ENCODE measurements at places on chromosomes 3 and 15. TPM values are rescaled to one million over a fixed set of nuclear protein-coding genes. Genes with fewer than 3 reads are reported as not detected.
A peak's percentile ranks its signal among the peaks of the same experiment; 100 is the strongest.

GRCh38 chr15:63971427-63971805, 74.9 kb downstream of the DAPK2 start:
- no peak overlapping the region for H3K4me3 ChIP-seq
- H3K27ac ChIP-seq, result no peak overlapping the region
- no peaks in the 10 kb centered on the region for H3K36me3 ChIP-seq
- no peaks in the 10 kb centered on the region for H3K27me3 ChIP-seq

GRCh38 chr3:52533623-52534280, at the start of gene NT5DC2:
NT5DC2 (minus strand) TSS chr3:52533857; CDS start chr3:52533737, 120 bp downstream.
- peaks cover 7% of the 10 kb centered on the region for H3K4me1 ChIP-seq
- peak within 1 kb of the TSS; percentile 97 for H3K4me3 ChIP-seq
- no peaks in the 10 kb centered on the region for H3K27me3 ChIP-seq
- peak within 1 kb of the TSS; percentile 46 for H3K27ac ChIP-seq
- peak; percentile 66 for DNase-seq
- peaks cover 3% of the 10 kb centered on the region for H3K36me3 ChIP-seq

DNA sequence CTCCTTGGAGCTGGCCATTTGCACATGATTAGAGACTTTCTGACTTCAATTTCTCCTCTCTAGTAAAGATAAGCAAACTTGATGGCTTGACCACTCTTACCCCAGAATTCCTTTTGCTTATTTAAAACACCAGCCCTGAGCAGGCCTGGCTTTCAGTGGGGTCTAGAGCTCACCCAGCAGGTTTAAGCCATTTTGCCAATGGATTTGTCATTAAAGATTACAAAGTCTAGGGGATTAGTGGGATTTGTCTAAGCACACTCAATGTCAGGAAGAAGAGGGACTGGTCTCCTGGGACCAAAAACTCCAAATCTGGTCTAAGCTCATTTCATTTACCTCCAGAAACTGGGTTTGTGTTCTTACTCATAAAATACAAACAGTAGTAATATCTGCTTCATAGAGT, 57.3 kb upstream of the SNTN start:
- H3K27me3 ChIP-seq, result no peaks in the 10 kb centered on the region
- H3K36me3 ChIP-seq, result no peaks in the 10 kb centered on the region
- H3K27ac ChIP-seq, result no peak overlapping the region
- H3K4me1 ChIP-seq, result no peaks in the 10 kb centered on the region

DNA sequence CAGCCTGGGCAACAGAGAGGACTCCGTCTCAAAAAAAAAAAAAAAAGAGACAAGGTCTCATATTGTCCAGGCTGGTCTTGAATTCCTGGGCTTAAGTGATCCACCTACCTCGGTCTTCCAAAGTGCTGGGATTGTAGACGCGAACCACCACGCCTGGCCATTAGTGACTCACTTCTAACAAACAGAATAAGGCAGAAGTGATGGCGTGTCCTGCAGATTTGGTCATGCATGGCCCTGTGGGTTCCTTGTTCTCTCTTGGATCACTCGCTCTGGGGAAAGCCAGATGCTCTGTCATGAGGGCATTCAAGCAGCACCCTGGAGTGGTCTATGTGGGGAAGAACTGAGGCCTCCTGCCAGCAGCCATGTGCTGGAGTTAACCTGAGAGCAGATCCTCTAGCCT, 27.4 kb upstream of the TJP1 start:
- H3K4me1 ChIP-seq, result peaks cover 5% of the 10 kb centered on the region
- H3K4me3 ChIP-seq, result no peak overlapping the region
- H3K27ac ChIP-seq, result no peak overlapping the region
- H3K36me3 ChIP-seq, result no peaks in the 10 kb centered on the region

- peaks cover 17% of the 10 kb centered on the region for H3K4me1 ChIP-seq
- no peak overlapping the region for H3K4me3 ChIP-seq
- DNase-seq, result peak; percentile 48
Measured at GRCh38 chr15:78243491-78243941, 9.2 kb upstream of the ACSBG1 start.

GRCh38 chr15:77720655-77721054, 87.9 kb upstream of the LINGO1 start:
- H3K4me1 ChIP-seq, result no peaks in the 10 kb centered on the region
- peak; percentile 40 for DNase-seq
- H3K27me3 ChIP-seq, result peaks cover 8% of the 10 kb centered on the region
- no peaks in the 10 kb centered on the region for H3K36me3 ChIP-seq

GRCh38 chr15:22253676-22254408, 173.5 kb downstream of the OR4M2 start:
- no peak overlapping the region for H3K27ac ChIP-seq
- no peak overlapping the region for H3K4me3 ChIP-seq
- H3K36me3 ChIP-seq, result no peaks in the 10 kb centered on the region

GRCh38 chr15:101114166-101114565, 137.7 kb downstream of the CHSY1 start:
- no peaks in the 10 kb centered on the region for H3K27me3 ChIP-seq
- H3K27ac ChIP-seq, result no peak overlapping the region
- no peaks in the 10 kb centered on the region for H3K36me3 ChIP-seq
- H3K4me1 ChIP-seq, result peaks cover 49% of the 10 kb centered on the region
- no peak overlapping the region for H3K4me3 ChIP-seq

DNA sequence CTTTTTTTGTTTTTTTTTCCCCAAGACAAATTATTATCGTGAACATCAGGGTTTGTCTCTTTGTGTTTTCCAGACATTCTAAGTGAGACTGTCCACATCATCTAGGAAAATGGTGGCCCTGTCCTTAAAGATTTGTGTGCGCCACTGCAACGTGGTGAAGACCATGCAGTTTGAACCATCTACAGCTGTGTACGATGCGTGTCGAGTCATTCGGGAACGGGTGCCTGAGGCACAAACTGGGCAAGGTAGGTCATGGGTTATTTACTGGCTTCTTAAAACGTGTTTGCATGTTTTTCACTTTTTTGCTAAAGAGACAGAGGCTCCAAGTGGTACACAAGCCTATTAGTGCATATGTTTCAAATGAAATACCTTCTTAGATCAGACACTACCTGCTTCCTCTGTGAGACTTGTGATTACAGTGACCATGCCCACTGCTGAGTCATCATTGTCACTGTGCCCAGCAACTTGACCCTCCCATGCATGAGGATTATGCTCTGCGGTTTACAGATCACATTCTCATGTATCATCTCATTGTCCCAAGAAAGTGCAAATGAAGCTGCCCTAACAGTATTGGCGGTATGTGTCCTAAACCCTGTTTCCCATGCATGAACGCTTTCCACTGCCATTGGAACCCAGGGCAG, 395.2 kb upstream of the TPM1 start:
- H3K27ac ChIP-seq, result peak overlapping the region; percentile 44
- no peaks in the 10 kb centered on the region for H3K36me3 ChIP-seq
- no peaks in the 10 kb centered on the region for H3K27me3 ChIP-seq
- peaks cover 43% of the 10 kb centered on the region for H3K4me1 ChIP-seq
- H3K4me3 ChIP-seq, result no peak overlapping the region
- DNase-seq, result peak; percentile 93

- no peak for DNase-seq
- H3K4me1 ChIP-seq, result peaks cover 3% of the 10 kb centered on the region
- H3K4me3 ChIP-seq, result no peak overlapping the region
- H3K27me3 ChIP-seq, result no peaks in the 10 kb centered on the region
Measured at GRCh38 chr15:56963126-56963525, 44.7 kb downstream of the TCF12 start.

- no peak overlapping the region for H3K27ac ChIP-seq
- no peak for DNase-seq
- no peak overlapping the region for H3K4me3 ChIP-seq
- H3K4me1 ChIP-seq, result peaks cover 11% of the 10 kb centered on the region
Measured at GRCh38 chr3:99967796-99968195, 146.5 kb downstream of the FILIP1L start.

GRCh38 chr15:59276225-59277178, 69.9 kb downstream of the LDHAL6B start:
- no peak overlapping the region for H3K4me3 ChIP-seq
- DNase-seq, result no peak
- no peaks in the 10 kb centered on the region for H3K27me3 ChIP-seq
- H3K27ac ChIP-seq, result no peak overlapping the region

DNA sequence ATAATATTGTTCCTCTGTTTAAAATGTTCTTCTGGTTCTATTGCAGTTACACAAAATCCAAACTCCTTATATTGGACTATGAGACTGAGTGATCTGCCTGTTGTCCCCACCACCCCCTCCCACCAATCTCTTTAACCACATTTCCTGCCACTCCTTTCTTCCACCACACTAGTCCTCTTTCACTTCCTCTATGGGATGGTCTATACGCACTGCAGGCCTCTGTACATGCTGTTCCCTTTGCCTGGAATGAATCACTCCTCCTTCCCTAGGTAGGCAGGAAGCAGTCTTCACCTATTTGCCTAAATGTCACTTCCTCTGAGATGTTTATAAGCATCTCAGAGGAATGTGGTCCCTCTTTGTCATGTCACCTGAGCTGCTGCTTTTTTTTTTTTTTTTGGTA, 4.0 kb downstream of the MAP2K1 start:
- peaks cover 19% of the 10 kb centered on the region for H3K36me3 ChIP-seq
- no peak overlapping the region for H3K27ac ChIP-seq
- H3K4me1 ChIP-seq, result 0 out of 2 replicates have a peak, but pooled peaks cover 4% of the 10 kb centered on the region
- H3K27me3 ChIP-seq, result no peaks in the 10 kb centered on the region
- no peak for DNase-seq

DNA sequence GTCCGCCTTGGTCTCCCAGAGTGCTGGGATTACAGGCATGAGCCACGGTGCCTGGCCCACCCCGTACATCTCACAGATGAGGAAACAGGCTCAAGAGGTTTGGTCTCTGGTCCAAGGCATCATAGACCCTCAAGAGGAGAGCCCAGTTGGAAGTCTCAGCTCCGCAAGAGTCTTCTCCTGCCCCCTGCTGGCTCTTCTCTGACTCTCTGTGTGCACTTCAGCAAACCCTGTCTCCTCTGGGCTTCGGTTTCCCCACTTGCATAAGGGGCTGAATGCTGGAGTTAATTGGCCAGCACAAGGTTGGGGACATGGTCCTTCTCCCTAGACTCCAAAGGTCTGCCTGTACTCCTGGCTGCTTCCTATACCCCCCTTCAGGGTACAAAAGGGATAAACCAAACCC, 3.9 kb downstream of the MST1R start:
- H3K4me1 ChIP-seq, result no peaks in the 10 kb centered on the region
- peak; percentile 54 for DNase-seq
- no peak overlapping the region for H3K4me3 ChIP-seq
- no peaks in the 10 kb centered on the region for H3K36me3 ChIP-seq

DNA sequence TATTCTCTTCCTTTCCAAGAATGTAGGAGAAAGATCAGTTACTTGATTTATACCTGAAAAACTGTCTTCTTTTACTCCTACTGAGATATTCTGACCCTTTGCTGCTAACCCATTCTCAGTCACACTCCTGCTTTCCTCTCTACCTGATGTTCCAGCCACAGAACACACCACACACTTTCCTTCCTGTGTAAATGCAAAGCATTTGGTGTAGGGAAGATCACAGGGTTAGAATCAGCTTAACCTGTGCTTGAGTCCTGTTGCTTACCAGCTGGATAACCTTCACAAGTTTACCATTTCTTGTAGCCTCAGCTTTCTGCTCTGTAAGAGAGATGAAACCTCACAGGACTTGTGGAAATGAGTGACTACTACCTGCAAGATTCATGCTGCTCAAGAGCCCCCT, 489.8 kb upstream of the GOLIM4 start:
- H3K27ac ChIP-seq, result no peak overlapping the region
- DNase-seq, result no peak
- H3K27me3 ChIP-seq, result no peaks in the 10 kb centered on the region
- H3K36me3 ChIP-seq, result no peaks in the 10 kb centered on the region

DNA sequence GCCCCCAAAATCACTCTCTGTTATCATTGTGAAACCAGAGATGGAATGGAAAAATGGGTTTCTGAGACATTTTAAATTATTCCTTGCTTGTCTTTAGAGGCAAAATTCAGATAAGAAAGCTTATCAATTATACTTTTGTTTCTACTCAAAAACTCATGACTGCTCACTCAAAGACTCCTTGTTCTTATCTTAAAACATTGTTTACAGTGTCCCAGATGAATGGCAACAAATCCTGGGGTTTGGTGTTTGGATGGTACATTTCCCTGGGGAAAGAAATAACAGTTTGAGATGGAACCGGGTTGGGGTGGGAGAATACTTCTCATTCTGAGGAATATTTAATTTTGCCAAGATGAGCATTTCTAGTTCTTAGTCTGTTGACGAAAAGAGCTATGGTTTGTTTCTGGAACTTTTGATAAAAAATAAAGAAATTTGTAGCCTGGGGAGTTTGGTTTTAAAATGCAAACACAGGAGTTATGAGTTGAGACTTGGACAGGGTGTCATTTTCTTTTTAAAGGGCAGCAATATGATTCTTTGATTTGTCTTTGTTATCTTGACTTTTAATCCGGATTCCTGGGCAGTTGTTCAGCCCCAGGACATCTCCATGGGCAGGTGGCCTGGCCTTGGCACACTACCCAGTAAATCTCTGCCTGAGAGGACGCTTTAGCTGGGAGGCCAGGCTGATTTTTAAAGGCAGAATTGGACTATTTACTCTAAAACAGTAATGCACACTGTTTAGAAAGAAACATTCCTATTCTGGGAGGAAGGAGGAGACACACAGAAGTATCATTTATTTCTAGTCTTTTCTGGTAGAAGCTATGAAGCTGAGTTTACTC, 32.4 kb downstream of the BTD start:
- peaks cover 73% of the 10 kb centered on the region for H3K4me1 ChIP-seq
- no peak overlapping the region for H3K4me3 ChIP-seq
- peak; percentile 77 for DNase-seq
- H3K36me3 ChIP-seq, result no peaks in the 10 kb centered on the region
- peak overlapping the region; percentile 97 for H3K27ac ChIP-seq

STRA6 gene
- 94.4 TPM for total RNA-seq

CATSPER2 gene
- total RNA-seq, result 1.4 TPM

FANCD2OS gene
- total RNA-seq, result not detected

C15orf62 gene
- total RNA-seq, result 0.10 TPM

CHDH gene
- 0.41 TPM for total RNA-seq

ERICH6 gene
- not detected for total RNA-seq

SYNPR gene
- total RNA-seq, result not detected

C2CD4A gene
- total RNA-seq, result 0.04 TPM

GTPBP8 gene
- total RNA-seq, result 36.6 TPM

PEAK1 gene
- total RNA-seq, result 16.1 TPM
